Stimulated activated CD4-positive, alpha-beta T cell treated with anti-CD3 and anti-CD28 coated beads, Interleukin-1b, Interleukin-23, amount 100 ng/mL, for 24 hours (primary cell): ENCODE measurements at places on chromosomes 2 and 18.

- no peak for DNase-seq
Observed at GRCh38 chr2:130339885-130340745, 2.6 kb upstream of the IMP4 start.

DNA sequence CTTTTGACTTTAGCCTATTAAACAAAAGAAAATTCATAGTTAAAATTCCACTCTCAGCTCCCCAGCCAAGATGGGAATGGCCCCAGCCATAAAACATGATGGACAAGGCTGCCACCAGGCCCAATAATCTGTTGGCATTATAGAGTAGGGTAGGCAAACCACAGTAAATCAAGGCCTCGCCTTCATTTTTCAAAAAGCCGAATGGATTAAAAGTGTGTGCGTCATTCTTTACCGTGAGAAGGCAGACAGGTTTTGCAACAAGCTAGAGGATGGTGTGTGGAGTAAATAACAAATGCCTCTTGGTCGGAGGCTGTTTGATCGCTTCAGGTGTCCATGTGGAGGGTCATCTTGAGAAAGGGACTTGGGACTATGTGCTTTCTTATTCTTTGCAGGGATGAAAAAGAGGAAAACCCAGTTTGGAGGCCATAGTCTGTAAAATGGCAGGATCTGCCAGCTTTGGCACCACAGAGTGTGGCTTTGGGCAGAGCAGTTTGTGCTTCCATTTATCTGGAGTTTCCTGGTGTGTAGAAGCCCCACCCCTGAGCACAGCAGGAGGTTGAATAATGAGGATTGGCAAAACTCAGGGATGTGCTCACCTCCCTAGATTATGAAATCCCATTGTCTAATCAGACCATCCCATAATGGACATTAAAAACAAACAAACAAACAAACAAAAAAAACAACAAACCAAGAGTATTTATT is 57.1 kb upstream of the ITGB6 start:
- no peak for DNase-seq

GRCh38 chr2:31967790-31968189 is 43.0 kb downstream of the MEMO1 start:
- no peak for DNase-seq

DNA sequence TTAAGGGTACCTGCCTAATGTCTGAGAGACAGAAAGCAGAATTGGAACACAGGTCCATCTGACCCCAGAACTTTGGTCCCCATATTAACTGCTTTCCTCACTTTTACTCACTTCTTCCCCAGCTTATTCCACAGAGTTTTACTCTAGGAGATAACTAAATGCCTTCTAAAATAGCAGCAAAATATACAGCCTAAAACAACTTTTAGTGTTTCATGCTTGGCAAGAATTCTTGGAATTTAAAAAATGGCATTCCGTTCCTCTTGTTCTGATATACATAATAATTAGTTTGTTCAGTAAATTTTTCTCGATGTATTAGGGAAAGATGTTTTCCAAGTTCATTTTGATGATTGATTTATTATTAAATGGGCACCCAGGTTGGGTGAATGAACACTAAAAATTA is 151.9 kb downstream of the FHOD3 start:
- DNase-seq, result no peak

DNA sequence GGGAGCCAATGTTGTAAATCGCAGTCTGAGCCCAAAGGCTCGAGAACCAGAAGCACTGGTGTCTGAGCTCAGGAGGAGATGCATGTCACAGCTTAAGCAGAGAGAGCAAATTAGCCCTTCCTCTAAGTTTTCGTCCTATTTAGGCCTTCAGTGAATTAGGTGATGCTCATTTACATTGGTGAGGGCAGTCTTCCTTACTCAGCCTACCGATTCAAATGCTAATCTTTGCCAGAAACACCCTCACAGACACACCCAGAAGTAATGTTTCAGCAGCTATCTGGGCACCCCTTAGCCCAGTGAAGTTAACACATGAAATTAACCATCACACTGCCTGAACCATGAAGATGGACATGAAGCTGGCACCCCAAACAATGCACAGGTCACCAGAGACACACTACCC is 385.1 kb downstream of the STK39 start:
- no peak for DNase-seq

- DNase-seq, result no peak
Observed at GRCh38 chr2:121205321-121205942, 79.6 kb downstream of the TFCP2L1 start.

DNA sequence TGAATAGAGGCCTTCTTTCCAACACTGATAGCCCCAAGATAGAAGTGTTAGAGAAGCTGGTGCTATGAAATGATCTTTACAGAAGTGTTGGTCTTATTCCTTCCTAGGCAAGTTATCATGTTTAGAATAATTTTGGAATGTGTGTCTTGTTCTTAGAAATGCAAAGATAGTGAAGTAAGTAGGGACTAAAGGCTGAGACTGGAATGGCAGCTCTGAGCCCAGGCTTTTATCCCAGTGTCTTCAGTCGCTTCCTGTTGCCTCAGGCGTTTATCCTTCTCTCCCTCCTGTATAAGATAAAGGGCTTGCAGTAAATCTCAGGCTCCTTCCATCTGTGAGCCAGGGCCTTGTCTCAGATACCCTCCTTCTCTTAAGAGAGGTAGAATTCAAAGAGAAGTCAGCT is 218.1 kb downstream of the TPGS2 start:
- no peak for DNase-seq

DNA sequence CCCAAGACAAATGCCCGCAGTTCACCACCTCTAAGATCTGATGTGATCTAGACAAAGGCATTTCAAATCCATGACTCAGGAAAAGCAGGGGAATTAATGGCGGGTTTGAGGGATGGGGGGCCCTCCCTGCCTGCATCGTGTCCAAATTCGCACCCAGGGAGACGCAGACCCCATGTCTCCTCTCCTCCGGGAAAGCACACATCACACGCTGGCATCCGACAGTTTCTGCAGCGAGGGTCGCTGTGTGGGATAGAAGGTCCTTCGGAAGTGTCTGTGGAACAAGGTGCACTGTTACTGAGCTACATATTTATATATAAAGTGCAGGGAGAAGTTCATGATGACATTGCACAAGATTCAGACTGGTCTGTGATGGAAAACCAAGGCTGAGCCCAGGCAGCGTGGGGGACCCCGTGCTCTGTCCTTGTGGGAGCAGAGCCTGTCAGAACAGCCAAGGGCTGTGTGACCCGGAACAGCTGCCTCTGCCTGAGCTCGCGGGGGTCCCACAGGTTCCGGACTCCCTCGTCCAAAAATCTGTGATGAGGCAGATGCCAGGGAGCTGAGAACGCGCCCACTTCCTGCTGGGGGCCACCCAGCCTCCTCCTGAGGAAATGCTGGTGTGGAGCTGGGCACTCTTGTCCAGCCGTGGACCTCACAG is 82.3 kb upstream of the CTDP1 start:
- DNase-seq, result no peak

- no peak for DNase-seq
Observed at GRCh38 chr2:186755066-186755465, 61.2 kb downstream of the FAM171B start.

GRCh38 chr2:176139661-176140512 is 10.4 kb downstream of the HOXD8 start:
- DNase-seq, result no peak

GRCh38 chr2:217851191-217852020 is 151.4 kb downstream of the TNS1 start:
- DNase-seq, result no peak

GRCh38 chr2:135056790-135057189 is 4.7 kb downstream of the RAB3GAP1 start:
- DNase-seq, result no peak

GRCh38 chr18:22466608-22467395 is 49.1 kb upstream of the CTAGE1 start:
- no peak for DNase-seq

DNA sequence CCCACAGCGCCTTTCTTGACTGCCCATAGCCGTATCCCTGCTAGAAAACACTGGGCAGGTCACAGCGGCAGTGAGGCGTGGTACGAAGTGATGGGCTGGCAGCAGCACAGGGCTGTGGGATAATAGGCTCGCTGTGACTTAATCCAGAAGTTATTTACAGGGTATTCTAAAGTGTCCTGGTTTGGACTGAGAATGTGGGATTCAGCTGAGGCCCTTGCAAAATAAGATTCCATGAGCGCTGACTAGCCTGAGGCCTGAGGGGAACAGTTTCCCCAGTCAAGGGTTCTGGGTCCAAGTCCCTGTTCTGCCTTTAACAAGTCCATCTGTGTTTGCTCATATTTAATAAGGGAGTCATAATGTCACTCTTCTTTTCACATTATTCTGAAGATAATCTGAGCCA is 34.6 kb downstream of the SETBP1 start:
- no peak for DNase-seq

DNA sequence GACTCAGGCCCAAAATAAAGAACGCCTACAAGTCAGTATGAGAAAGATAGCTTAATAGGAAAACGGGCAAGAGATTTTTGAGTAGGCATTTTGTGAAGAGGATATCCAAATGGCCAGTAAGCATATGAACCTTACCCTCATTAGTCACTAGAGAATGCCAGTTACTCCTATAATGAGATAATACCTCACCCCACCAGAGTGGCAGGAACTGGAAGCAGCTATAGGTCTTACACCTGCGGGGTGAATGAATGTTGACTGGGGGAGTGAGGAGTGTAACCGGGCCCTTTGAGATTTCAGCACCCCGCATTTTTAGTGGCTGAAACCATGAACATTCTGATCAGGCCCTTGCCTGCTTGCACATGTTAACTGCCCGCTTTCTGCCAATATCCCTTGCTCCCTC is 7.5 kb upstream of the PTPN2 start:
- DNase-seq, result no peak

DNA sequence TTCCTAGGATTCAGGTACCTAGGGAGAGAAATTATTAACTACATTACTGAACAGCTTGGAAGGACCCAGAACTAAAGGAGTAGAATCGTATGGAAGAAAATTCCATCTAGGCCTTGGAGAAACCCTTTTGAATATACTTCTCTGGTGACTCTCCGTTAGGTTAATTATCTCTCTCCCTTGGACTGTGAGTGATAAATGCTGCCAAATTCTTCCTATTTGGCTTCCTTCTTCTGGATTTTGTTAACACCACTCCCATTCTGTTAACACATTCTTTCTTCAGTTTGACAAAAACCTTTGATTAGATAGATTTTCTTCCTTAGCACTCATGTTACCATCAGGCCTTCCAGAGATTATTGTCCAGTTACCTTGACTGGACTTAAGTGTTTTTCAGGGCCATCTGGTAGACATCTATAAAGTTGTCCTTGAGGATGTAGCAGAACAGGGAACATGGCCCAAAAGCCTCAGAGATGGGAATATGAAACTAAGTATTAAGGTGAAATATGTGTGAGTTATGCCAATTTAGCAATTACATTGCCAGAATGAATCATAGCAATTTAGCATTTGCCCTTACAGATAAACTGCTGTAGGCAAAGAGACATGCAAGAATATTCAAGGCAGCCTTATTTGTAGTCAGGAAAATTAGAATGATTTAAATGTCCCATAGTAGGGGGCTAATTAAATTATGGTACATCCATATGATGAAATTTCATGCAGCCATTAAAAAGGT is 6.7 kb downstream of the CYP27A1 start:
- DNase-seq, result no peak

- no peak for DNase-seq
Observed at GRCh38 chr2:86414996-86415395, 26.2 kb upstream of the KDM3A start.

GRCh38 chr2:161486111-161486510 is 70.0 kb downstream of the TBR1 start:
- no peak for DNase-seq

DNA sequence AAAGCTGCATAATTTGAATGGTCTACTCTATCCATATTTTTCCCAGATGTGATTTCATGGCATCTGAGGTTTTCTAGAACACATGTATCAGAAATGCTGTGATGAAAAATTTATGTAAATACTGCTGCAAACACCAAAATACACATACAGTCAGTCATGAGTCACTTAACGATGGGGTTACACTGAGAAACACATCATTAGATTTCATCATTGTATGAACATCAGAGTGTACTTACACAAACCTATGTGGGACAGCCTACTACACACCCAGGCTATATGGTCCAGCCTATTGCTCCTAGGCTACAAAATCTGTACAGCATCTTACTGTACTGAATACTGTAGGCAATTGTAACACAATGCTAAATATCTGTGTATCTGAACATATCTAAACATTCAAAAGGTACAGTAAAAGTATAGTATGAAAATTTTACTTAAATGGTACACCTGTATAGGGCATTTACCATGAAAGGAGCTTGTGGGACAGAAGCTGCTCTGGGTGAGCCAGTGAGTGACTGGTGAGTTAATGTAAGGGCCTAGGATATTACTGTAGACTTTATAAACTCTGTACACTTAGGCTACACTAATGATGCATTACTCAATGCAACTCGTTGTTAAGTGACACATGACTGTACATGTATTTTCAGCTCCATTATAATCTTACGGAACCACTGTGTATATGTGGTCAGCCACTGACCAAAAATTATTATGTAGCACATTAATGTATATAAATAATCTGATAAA is 33.5 kb downstream of the PNO1 start:
- no peak for DNase-seq

DNA sequence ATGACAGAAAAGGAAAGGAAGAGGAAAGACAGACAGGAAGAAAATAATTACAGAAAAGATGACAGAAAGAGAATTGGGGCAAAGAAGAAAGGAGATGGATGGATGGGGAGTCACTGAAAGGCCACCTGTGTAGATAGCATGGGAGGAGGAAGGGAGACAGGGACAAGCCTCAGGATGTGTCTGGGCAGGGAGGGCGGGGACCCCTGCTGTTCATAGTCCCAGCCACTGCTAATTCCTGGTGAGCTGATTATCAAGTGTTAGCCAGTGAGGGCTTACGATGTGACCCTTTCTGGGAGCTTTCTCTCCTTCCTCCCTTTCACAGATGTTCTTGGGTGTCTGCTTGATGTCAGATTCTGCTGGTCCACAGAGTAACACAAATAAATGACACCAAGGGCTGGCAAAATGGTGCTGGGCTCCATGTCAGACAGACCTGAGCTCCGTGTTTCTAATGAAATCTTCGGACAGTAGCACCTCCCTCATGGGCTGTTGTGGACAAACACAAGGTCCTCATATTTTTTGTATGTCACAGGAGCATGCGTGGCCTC is 13.6 kb downstream of the FHOD3 start:
- no peak for DNase-seq

- no peak for DNase-seq
Observed at GRCh38 chr2:219453671-219454590, 19.3 kb downstream of the SPEG start.

DNA sequence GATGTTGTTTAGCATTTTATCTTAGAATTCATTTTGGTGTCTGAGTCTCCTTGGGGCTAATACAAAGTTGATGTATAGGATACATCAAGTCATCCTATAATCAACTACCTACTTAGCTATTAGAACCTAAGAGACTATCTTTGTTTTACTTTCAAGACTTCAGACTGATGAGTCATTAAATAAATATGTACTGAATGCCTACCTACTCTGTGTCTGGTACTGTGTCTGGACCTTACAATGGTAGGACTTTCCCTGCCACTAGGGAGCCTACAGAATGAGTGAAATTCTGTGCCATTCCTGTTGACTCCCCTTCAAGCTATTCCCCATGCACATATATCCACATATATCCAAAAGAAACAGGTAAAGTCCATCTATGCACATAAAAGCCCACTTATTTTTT is 114.5 kb downstream of the ERBB4 start:
- no peak for DNase-seq

- DNase-seq, result no peak
Observed at GRCh38 chr2:220279372-220279771, 651.9 kb downstream of the SLC4A3 start.
